B cell (primary cell): ENCODE measurements at places on chromosomes 11 and 22. TPM values are rescaled to one million over a fixed set of nuclear protein-coding genes. Genes with fewer than 3 reads are reported as not detected.

- DNase-seq, result peak; percentile 1
Measured at GRCh38 chr11:1148752-1149180, 9.0 kb upstream of the MUC5AC start.

Gene KRTAP5-7
- polyA plus RNA-seq, result 0.10 and 0.17 TPM in 2 replicates

Gene CRYAB
- polyA plus RNA-seq, result not detected in 2 replicates

DNA sequence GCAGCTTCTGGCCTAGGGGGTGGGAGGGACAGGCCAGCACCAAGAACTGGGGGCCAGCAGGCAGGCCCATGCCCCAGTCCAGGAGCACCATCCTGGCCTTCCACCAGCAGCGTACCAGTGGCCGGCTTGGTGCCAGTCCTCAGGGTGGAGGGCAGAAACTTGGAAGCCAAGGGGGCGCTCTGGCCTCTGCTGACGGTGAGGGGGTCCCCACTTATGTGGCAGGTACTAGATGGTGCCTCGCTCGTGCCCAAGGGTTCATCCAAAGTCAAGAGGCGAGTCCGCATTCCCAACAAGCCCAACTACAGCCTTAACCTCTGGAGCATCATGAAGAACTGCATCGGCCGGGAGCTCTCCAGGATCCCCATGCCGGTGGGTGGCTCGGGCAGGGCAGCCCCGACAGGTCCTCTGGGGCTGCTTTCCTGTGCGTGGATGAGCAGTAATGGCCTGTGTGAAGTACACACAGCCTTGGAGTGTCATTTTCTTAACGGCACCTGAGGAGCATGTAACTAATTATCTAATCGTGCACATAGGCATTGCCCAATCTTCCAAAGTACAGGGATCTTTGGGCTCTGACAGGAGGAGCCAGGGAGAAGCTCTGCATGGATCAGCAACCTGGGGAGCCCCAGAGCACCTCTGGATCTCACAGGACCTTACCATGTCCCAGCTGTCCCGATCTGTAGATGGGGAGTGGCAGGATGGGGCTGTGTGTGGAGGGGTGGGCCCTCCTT lies 79.1 kb downstream of the MORC2 start:
- DNase-seq, result no peak

GRCh38 chr22:47839595-47840227 lies 1077.3 kb downstream of the TBC1D22A start:
- DNase-seq, result no peak

- DNase-seq, result no peak
Measured at GRCh38 chr11:126477535-126478305, 122.2 kb downstream of the ST3GAL4 start.

Gene SGSM1
- polyA plus RNA-seq, result 0.36 and 1.3 TPM in 2 replicates

GRCh38 chr11:120261321-120261720 lies 21.4 kb downstream of the POU2F3 start:
- no peak for DNase-seq

DNA sequence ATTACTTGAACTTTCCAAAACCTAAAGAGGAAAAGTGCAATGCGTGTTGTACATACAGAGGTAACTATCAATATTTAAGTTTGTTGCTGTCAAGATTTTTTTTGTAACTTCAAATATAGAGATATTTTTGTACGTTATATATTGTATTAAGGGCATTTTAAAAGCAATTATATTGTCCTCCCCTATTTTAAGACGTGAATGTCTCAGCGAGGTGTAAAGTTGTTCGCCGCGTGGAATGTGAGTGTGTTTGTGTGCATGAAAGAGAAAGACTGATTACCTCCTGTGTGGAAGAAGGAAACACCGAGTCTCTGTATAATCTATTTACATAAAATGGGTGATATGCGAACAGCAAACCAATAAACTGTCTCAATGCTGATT lies 2.1 kb downstream of the ADM start:
- DNase-seq, result peak; percentile 67

- DNase-seq, result no peak
Measured at GRCh38 chr22:26990503-26991189, 333.3 kb downstream of the MIAT start.

- DNase-seq, result no peak
Measured at GRCh38 chr11:823441-824291, 4.1 kb upstream of the CRACR2B start.

DNA sequence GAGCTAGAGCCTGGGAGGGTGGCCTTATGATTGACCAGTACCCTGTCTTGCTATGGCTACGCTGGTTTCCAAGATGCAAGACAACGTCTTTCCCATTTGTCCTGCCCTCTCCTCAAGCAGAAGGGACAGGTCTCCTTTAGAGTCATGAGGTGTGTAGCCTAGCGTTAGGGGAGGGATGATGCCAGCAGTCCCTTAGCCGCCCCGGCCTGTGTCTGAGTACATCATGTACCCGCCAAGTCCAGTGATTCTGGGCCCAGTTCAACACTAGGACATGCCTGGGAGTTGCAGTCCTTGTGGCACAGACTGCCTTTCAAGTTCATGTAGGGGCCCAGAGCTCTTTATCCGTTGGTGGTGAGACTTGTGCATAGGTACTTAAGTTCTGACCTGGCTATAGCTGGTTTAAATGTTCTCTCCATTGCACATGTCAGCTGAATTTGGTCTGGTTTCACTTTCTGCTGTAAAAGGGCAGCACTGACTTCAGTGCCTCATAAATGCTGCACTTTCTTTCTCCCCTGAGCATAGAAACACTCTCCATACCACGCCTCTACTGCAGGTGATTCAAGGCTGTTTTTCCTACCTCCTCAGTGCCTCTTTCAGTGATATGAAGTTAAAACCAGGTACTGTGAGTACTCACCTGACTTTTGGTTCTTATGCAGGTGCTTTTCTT lies 151.1 kb downstream of the METTL15 start:
- no peak for DNase-seq

DNA sequence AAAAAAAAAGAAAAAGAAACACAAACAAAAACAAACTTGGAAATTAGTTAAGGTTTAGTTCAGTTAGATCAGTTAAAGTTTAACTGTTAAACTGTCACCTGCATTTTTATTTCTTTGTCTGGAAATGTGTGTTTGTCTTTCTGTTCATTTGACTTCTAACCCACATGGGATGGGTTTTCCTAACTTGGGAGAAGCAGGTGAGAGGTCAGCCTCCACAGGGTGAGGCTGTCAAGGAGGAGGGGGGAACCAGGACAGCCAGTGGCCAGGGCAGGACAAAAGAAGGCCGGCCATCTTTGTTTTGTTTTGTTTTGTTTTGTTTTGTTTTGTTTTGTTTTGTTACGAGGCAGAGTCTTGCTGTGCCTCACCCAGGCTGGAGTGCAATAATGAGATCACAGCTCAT lies 13.4 kb upstream of the GCAT start:
- no peak for DNase-seq

Gene FBLN1
- not detected in 2 replicates for polyA plus RNA-seq

- no peak for DNase-seq
Measured at GRCh38 chr11:75543806-75544205, 18.1 kb upstream of the GDPD5 start.

DNA sequence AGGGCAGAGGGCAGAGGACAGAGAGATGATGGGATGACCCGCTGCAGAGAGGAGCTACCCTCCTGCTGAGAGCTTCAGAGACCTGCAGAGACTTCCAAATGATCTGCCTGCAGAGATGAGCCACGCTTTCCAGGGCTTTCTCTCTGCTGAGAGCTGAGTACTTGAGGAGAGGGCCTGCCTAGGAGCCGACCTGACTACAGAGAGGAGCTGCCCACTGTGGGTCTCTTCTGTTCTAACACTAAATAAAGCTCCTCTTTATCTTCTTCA lies 45.9 kb upstream of the SC5D start:
- no peak for DNase-seq

Gene MYO18B
- 0.01 TPM in 1 of 2 replicates, not detected in the other for polyA plus RNA-seq

DNA sequence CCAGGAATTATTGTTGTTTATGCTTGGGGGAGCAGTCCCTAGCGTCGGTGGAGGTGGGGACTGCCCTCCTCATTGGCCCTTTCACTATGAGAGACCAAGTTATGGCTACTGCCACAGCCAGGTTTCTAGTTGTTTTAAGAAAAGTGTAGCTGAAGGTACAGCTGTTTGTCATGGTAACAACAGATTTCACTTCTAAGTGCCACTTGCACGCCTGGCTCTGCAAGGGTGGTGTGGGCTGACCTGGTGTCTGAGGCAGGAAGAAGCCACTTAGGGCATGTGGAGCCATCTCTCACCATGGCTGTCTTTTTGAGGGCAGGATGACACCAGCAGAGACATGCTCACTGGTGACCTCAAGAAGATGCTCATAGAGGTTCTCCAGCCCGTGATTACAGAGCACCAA lies 46.3 kb upstream of the MPEG1 start:
- no peak for DNase-seq

DNA sequence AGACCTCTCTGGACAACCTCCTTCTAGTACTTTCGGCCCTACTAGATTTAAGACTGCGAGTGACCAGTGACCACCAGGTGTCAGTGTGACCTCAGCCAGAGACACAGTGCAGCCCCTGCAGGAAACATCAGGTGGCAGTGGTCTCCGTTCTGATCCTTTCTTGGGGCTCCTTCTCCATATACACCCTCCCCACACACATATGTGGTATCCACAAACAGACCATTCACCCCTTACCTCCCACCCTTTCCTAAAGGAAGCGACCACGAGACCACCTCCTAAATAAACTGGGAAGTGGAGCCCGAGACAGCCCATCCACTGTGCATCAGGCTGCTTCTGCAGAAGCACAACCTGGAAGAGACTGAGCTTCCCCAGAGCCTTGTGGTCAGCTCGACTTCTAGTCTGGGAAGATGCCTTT lies 38.5 kb upstream of the CYP2D6 start:
- DNase-seq, result peak; percentile 79

- DNase-seq, result peak; percentile 72
Measured at GRCh38 chr11:59556115-59556916, 45.0 kb downstream of the OR4D9 start.

DNA sequence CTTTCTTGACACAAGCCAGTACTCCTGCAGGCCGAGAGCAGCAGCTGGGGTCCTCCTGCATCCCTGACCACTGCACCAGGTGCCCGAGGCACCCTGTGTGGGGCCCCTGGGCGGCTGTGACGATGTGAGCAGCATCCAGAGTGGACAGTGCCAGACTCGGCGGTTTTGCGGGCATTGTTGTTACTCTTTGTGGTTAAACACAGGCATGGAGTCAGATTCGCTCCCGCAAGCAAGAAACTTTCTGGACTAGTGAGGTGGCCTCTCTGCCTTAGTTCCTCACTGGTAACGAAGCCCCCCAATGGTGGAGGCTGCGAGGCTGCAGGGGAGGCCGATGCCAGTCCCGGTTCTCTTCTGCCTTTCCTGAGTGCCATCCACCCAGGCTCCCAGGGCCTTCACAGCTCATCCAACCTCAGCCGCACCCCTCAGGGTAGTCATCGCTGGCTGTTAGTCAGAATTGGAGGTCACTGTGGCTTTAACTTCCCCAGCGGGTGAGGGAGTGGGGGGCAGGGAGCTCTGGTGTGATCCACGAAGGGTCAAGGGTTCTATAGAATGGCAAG lies 3.7 kb upstream of the CLDN5 start:
- no peak for DNase-seq

Gene PIH1D2
- 0.06 TPM in 1 of 2 replicates, not detected in the other for polyA plus RNA-seq

DNA sequence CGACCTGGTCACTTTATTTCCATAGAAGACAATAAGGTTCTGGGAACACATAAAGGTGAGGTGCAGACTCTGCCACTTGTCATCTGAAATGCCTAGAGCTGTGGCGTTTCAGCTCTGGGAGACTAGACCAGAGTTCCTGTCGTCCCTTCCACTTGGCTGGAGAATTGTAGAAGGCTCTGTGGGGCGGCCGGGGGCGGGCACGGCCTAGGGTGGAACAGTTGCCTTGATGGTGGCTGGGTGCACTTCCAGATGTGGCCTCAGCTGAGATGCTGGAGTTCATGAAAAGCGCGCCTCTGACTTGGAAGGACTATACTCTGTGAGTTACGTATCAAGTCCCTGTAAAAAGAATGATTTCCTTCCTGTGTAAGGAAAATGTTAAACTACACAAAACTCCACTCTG lies 16.8 kb downstream of the TRMU start:
- DNase-seq, result no peak

Gene PRG2
- 0.07 and 0.52 TPM in 2 replicates for polyA plus RNA-seq

- no peak for DNase-seq
Measured at GRCh38 chr22:24578355-24579257, 14.3 kb downstream of the LRRC75B start.

DNA sequence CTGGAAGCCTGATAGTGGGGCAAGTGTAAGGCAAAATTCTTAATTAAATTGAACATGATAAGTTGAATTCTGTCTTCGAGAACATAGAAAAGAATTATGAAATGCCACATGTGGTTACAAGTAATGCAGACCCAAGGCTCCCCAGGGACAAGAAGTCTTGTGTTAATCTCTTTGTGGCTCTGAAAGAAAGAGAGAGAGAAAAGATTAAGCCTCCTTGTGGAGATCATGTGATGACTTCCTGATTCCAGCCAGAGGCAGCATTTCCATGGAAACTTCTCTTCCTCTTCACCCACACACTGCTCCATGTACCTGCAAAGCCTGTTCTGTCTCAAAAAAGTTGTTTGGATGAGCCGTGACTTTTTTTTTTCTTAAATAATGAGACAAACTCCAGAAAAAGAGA lies 1.9 kb upstream of the TYR start:
- no peak for DNase-seq

DNA sequence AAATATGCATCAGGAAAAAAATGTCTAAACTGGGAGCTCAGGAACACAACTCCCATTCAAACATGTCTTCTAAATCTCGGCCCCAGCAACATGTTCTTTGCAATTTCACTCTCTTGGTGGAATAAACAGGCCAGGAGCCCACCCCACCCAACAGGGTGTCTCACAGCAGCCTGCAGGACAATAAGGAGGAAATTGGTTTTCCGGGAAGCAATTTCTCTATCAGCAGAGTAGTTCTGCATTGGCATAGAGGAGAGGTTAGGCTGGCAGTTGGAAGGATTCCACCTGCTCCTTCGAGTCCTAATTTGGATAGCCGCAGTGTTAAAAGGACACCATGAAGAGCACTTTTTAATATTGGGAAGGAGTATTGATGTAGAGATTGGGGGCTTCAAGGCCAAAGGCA lies 55.9 kb upstream of the BARX2 start:
- DNase-seq, result no peak

- peak; percentile 57 for DNase-seq
Measured at GRCh38 chr11:72831521-72832300, 17.5 kb downstream of the ATG16L2 start.

Gene TRIM29
- polyA plus RNA-seq, result not detected in 2 replicates

Gene ASCC2
- 79.4 and 81.1 TPM in 2 replicates for polyA plus RNA-seq

GRCh38 chr11:66478729-66479393 lies 1.4 kb upstream of the DPP3 start:
- DNase-seq, result peak; percentile 72

Gene OR56A1
- not detected in 2 replicates for polyA plus RNA-seq

- peak; percentile 80 for DNase-seq
Measured at GRCh38 chr11:63839508-63840355, 822 bp downstream of the MARK2 start.

- DNase-seq, result no peak
Measured at GRCh38 chr11:67285541-67286498, 3.3 kb upstream of the ANKRD13D start.

Gene KDM4E
- polyA plus RNA-seq, result not detected in 2 replicates

Gene RAB38
- not detected in 2 replicates for polyA plus RNA-seq
